ENCODE measurements at places on chromosomes 7 and 10.

DNA sequence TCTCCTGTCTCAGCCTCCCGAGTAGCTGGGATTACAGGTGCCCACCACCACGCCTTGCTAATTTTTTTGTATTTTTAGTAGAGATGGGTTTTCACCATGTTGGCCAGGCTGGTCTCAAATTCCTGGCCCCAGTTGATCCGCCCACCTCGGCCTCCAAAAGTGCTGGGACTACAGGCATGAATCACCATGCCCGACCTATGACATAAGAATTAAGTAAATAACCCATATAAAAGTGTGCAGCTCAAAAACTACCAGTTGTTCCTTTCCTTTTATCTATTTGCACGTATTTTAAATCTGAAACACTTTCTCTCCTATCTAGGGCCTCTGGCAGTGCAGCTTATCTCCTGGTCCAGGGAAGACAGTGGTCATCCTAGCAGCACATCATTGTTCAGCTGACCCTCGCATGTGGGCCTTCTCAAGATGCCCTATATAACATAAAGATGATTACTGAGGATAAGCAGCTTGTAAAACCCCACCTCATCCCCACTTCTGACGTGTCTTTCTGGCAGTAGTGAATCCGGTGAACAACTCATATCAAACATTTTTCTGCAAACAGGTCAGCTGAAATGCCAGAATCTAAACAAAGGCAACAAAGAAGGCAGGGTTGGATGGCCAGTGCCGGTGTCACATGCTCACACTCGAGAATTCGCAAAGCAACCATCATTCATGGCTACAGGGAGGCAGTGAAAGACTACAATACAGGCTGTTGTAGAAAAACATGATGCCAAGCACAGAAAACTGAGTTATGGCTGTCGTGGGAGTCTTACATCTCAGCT, 36.0 kb upstream of the KCNIP2 start:
- no peak for DNase-seq

GRCh38 chr7:135729230-135729629, 1.2 kb upstream of the SLC13A4 start:
- no peak for DNase-seq

GRCh38 chr7:18037609-18038008, 10.0 kb upstream of the PRPS1L1 start:
- no peak for DNase-seq

GRCh38 chr7:30144657-30145306, 10.0 kb downstream of the MTURN start:
- no peak for DNase-seq

Measured in HuH-7 (cell line).